ENCODE measurements at places on chromosomes 1 and 21. TPM values are rescaled to one million over a fixed set of nuclear protein-coding genes. Genes with fewer than 3 reads are reported as not detected.

The RXFP4 gene
- not detected for total RNA-seq

The ANKRD35 gene
- 0.22 TPM for total RNA-seq

The SPRR5 gene
- not detected for total RNA-seq

The LRRIQ3 gene
- under 0.01 TPM for total RNA-seq

DNA sequence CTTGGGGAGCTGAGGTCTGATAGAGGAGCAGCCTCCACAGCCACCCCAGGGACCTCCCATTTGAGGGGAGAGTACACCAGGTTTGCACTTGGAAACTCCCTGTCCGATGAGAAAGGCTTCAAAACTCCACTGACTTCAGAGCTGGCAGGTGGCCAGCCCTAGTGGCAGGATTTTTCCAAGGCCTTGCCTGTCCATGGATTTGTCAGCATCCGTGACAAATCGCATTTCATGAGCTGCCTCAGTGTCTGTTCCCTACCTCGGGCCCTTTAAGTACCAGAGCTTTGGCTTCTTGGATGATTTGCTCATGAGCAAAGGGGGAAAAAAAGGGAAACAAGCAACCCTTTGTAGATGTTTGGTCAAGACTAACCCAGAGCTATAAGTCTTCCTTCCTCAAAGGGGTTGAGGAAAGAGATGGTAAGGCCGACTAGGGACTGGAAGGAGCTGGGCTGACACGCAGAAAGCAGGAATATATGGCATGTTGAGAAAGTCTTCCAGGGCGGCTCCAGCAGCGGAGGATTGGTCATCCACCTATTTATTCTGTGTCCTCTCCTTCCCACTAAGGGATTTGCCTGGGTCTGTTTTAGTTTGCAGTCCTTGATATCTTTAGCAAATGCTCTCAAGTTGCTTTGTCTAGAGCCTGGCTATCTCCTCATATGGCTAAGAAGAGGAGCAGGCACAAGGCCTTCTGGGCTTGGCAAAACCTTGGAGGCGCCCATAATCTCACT is 2.7 kb upstream of the HSPG2 start:
- DNase-seq, result peak; percentile 98

GRCh38 chr1:190452272-190452848 is 25.3 kb downstream of the BRINP3 start:
- no peak for DNase-seq
